ENCODE measurements at places on chromosomes 12 and 14. TPM values are rescaled to one million over a fixed set of nuclear protein-coding genes. Genes with fewer than 3 reads are reported as not detected.

IL31 gene
- total RNA-seq: not detected

GLI1 gene
- total RNA-seq: 1.4 TPM

SSTR1 gene
- 1.1 TPM for total RNA-seq

TSPAN11 gene
- 0.18 TPM for total RNA-seq

NTS gene
- not detected for total RNA-seq

HOXC12 gene
- total RNA-seq: not detected

RPL41 gene
- 1,341 TPM for total RNA-seq

DHRS2 gene
- total RNA-seq: 0.18 TPM

ENDOU gene
- under 0.01 TPM for total RNA-seq

CLEC1A gene
- not detected for total RNA-seq

- no peak for DNase-seq
Measured at GRCh38 chr12:120067084-120067869, 49.3 kb downstream of the RAB35 start.

DNA sequence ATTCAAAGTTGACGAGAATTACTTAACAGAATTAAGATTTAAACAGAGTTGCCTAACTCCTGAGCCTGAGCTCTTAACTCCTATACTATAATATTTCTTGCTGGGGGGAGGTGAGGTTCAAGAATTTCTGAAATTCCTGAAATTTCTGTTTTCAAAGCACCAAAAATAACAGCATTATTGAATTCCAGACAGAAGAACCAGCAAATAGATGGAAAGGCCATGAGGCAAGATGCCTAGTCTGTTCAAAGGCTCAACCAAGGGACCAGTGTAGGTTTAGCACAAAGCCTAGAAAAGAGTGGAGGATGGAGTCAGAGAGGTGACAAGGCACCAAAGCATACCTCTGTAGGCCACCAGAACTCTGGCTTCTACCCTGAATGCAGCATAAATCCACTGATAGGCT, 76.4 kb downstream of the PPP1R12A start:
- DNase-seq: peak; percentile 19

- no peak for DNase-seq
Measured at GRCh38 chr14:24673059-24673458, 39.1 kb upstream of the GZMB start.

DNA sequence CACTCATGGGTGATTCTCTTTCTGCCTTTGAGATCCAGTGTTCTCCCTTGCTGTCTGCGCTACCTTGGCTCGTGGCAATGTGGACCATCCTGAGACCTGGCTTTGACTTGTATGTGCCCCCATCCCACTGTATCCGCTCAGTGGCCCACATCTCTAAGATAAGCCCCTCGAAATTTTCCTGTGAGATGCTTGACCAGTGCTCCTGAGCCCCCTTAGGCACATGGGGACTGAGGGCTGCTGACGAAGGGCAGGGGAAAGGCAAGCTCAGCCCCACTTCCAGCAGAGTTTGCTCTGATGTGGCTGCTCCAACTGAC, 1.5 kb upstream of the NINJ2 start:
- DNase-seq: no peak

GRCh38 chr14:99134516-99135046, 137.4 kb downstream of the BCL11B start:
- no peak for DNase-seq

DNA sequence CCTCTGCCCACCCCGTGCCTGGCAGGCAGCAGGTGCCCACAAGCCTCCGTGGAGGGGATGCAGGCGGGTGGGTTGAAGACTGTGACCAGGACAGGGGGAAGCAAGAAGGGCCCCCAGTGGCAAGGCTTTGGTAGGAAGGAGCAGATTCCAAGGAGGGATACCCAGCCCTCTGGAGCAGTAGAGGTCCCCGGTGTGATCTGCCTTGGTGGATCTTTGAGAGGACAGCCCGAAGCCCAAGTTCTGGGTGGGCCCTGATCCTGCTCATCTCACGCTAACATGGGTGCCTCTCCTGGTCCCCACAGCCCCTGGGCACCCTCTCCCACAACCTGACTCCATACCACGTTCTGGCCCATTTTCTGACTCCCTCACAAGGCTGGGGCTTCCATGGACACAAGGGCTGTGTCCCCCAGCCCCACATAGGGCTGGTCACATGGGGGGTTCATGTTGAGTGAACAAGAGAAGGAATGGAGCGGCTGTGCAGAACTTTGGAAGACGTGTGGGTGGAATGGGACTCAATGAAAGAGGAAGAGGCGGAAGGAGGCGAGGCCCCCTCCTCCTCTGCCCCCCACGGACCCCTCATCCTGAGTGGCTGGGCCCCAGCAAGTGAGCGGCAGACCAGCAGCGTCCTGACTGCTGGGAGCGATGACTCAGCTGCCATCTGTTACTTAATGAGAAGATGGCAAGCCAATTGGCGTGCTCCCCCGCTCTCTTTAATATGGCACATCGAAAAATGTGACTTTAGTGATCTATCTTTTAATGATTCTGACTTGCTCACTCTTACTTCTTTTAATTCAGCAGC, 77.0 kb upstream of the BCL11B start:
- DNase-seq: no peak

- no peak for DNase-seq
Measured at GRCh38 chr14:70638416-70638815, 3.3 kb upstream of the TTC9 start.

DNA sequence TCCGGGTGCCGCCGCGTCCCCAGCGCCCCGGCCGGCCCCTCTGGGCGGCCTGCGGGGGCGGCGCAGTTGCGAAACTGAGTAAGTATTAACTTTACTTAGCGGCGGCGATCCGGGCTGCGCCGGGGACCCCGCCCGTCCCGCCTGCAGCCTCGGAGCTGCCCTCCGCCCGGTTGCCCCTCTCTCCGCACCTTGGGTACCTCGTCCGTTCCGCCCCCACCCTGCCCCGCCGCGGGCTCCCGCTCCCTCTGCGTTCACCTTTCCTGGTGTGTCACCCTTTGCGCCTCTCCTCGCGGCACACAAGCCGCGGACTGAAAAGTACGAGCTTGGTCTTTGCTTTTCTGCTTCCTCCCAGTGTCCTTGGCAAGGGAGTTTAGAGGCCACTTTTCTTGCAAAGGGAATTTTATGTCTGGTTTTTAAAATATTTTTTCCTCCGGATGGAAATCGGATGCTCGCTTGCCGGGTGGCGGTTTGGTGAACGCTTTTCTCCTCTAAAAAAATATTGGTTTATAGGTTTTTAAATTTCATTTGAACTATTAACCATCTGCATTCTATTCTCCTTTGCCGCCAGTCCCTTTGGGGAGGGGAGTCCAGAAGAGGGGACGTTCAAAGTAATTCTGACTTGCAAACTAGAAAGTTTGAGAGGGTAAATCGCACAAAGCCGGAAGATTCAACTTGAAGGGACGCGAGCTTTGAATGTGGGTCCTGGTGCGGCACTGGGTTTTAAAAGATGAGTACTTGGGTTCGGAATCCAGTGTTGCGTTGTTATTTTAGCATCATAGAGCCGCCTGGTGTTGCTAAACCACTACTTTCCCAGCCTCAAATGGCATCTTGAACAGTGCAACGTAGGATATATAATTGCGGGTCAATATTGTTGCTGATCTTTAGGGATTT, 834 bp downstream of the RASSF8 start:
- DNase-seq: peak; percentile 85

- DNase-seq: no peak
Measured at GRCh38 chr14:35509846-35510245, 24.1 kb upstream of the INSM2 start.

- peak; percentile 23 for DNase-seq
Measured at GRCh38 chr14:94571950-94572349, 9.3 kb upstream of the SERPINA5 start.

GRCh38 chr12:130152386-130152785, 9.9 kb upstream of the FZD10 start:
- no peak for DNase-seq

GRCh38 chr12:47282206-47282605, 202.4 kb upstream of the AMIGO2 start:
- DNase-seq: peak; percentile 67

DNA sequence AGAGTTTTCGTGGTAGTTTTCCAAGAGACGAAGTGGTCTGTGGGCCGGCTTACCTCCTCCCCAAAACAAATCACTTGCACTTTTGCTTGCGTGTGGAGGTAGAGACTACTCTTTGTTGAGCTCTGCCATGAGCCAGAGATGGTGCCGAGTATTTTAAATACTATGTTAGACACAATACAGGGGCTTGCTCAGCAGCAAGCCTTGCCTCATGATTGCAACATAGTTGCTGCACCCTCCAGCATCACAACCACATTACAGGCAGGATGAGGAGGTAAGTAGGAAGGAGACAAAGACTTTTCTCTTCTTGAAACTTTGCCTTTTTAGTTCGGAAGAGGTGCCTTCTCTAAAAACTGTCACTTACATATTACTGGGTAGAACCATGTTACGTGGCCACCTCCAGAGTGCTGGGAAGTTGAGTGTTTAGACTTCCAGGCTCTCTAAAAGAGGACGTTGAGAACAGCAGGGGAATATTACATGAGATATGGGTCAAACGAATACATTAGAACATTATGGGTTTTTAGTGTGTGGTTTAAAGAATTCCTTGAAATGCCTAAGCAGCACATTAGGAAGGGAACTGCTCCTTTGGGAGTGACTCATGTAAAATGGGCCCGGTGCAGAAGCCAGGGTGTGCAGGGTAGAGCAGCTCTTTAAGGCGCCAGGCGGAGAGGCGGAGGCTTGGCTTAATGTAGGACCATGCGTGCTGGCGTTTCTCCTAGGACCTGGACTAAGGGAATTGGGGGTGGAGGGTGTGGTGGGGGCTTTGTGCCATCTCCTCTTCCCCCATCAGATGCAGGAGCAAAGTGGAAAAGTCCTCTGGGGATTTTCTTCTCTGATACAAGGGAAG, 110.6 kb upstream of the PRMT8 start:
- no peak for DNase-seq

GRCh38 chr12:130200445-130200844, 38.2 kb downstream of the FZD10 start:
- DNase-seq: no peak

DNA sequence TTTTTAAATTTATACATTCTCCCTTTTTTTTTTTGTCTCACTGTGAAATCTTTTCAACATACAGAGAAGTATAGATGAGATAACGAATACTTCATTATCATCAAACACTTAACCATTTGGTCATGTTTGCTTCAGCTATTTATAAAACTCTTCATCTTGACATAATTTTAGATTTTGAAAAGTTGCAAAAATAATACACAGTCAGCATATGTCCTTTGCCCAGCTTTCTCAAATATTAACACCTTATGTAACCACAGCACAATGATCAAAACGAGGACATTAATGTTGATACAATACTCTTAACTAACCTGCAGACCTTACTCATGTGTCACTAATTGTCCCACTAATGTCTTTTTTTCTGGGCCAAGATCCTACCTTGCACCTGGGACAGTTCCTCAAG, 36.0 kb downstream of the DACT1 start:
- no peak for DNase-seq

- peak; percentile 75 for DNase-seq
Measured at GRCh38 chr14:93105362-93105761, 10.4 kb downstream of the ITPK1 start.

Data from IMR-90 (cell line).